ENCODE measurements at places on chromosomes 7 and 10.
A peak's percentile ranks its signal among the peaks of the same experiment; 100 is the strongest.

DNA sequence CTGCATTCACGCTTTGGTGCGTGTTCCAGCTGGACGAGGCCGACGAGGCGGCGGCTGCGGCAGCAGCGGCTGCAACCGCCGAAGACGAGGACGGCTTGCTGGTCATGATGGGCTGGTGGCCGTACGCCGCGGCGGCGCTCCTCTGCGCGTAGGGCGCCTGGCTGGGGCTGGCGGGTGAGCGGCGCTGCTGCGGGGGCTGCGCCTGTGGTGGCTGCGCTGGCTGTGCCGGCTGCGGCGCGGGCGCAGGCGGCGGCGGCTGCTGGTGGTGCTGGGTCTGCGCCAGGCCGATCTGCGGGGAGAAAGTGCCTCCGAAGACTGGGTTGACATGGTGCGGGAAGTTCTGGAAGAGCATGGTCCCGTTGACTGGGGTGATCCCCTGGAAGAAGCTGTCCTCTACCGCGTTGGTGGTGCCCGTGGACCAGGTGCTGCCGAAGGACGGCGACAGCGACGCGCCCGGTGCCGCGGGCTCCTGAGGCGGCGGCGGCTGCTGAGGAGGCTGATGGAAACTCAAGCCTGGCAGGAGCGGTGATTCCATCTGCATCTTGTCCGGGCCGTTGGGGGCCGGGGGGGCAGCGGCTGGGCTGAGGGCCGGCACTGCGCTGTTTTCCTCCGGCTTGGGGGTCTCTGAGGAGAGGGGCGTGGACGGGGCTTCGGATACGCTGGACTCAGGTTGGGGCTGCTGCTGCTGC, 51.1 kb downstream of the CPEB3 start:
- peak; percentile 29 for DNase-seq

GRCh38 chr7:29627631-29628030, 64.0 kb downstream of the PRR15 start:
- DNase-seq, result no peak

GRCh38 chr10:58609532-58610150, 97.0 kb downstream of the BICC1 start:
- DNase-seq, result no peak

GRCh38 chr10:102431452-102432124, 786 bp downstream of the CUEDC2 start:
- DNase-seq, result peak; percentile 73

DNA sequence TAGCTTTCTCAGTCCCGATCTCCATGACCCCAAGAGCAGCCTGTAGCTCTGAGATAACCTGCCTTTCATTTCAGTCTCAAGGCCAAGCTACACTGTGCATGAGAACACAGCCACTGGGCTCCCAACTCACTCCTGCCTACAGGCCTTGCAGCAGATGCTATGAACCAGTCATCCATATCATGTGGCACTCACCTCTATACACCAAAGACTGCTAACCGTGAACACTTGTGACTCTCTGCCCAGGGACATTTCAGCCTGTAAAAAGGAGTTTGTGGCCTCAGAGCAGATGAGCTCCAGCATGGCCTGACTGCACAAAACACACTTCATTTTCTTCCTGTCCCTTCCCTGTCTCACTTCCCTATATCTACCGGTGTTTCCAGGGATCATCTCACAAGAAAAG, 56.9 kb upstream of the NPY start:
- DNase-seq, result no peak

DNA sequence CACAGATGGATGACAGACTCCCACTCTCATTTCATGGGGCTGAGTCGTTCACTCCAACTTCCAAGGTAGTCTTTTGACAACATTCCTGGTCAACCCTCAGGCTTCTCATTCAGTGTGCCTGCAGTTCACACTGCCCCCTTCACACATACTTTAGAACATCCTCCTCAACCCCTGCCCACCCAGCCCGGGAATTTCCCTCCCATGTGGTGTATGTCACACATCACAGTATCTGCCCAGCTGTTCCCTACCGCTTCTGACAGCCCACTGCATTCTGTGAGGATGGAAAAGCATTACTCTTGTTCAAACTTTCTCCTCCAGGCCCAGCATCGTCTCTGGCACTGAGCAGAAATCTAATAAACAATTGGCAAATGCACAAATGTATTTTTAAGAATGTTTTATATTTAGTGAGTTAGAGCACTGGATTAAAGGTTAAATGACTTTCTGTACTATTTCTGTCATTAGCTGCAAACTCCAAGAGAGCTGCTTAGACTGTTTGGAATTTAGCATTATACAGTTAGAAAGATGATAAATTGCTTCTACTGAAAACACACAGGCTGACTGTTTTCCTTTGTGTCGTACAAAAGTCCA, 110.4 kb downstream of the SFMBT2 start:
- DNase-seq, result no peak

DNA sequence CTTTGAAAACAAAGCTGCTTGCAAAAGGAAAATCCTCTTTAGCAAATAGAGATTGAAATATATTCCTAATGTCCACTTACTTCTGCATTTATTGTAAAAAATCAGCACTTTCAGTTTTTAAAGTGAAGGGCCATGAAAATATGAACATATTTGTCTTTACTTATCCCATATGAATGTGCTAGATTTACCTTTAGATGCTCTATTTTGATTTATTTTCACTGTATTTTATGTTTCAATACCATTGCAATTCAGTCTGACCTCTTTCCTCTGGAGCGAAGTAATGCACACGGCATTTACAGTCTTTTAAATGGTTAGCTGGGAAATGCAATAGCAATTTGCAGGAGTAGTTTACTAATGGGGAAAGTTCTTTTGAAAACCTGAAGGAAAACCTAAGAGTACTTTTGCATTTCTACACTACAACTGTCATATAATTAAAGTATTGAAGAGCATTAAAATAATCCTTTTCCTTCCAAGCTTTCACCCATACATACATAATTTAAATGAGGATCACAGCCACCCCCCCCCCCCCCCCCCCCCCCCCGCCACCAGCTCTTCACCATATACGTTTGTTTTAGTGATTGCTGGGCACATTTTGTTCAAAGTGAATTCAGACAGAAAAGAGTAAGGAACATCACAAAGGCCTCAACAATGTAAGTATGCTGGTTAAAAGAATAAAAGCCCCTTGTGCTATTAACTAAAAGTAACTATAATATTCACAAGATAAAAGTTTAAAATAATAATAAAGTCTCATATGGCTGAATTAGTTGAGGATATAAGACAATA, 3.5 kb downstream of the SKIDA1 start:
- no peak for DNase-seq

DNA sequence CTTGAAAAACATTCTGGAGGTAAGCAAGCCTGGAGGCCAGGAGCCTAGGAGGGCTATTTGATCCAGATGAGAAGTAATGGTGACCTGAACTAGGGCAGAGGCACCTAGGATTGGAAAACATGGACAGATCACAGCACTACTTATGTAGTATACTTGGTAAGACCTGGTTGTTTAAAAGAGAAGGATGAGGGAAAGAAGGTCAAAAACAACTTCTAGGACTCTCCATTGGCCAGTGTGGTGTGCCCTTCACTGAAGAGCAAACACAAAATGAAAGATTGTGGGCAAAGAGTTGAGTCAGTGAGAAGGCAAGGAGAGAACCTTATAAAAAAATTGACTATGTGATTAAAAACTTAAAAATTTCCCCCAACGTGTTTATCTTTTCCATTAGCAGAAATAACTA, 14.3 kb downstream of the ANKRD1 start:
- DNase-seq, result no peak

GRCh38 chr7:155998766-155999630, 186.7 kb upstream of the SHH start:
- no peak for DNase-seq

DNA sequence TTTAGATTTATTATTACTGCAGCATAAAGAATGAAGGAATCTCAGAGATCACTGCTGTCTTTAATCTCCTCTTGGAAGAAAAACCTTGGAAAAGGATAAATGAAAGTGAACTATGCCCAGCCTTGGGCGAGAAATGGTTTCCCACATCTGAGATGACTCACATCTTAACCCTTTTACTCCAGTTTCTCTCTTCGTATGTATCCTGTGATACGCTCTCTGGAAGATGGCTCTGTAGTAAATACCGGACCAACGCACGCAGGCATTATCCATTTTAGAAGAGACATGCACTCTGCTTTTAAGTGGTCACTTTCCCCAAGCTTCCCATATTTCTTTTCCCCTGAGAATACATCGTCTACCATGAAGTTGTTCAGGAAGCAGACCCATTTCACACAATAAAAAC, 207.3 kb upstream of the BMPER start:
- no peak for DNase-seq

- peak; percentile 89 for DNase-seq
Measured at GRCh38 chr10:101693651-101693977, 1.4 kb downstream of the FBXW4 start.

DNA sequence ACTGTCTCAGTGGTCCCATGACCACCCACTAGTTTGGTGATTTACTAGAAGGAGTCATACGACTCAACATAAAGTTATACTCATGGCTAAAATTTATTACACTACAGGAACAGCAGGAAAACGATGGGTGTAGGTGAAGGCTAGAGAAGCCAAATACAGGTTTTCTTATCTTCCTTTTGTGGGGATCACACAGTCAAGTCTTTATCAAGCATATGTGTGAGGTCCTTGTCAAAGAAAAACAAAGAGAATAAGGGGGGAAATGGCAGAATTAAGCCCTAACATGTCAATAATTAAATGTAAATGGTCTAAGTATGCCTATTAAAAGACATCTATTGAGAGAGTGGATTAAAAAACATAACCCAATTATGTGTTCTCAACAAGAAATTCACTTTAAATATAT, 47.8 kb upstream of the UBN2 start:
- no peak for DNase-seq

- peak; percentile 50 for DNase-seq
Measured at GRCh38 chr7:142451296-142451695, 193.4 kb upstream of the PRSS58 start.

DNA sequence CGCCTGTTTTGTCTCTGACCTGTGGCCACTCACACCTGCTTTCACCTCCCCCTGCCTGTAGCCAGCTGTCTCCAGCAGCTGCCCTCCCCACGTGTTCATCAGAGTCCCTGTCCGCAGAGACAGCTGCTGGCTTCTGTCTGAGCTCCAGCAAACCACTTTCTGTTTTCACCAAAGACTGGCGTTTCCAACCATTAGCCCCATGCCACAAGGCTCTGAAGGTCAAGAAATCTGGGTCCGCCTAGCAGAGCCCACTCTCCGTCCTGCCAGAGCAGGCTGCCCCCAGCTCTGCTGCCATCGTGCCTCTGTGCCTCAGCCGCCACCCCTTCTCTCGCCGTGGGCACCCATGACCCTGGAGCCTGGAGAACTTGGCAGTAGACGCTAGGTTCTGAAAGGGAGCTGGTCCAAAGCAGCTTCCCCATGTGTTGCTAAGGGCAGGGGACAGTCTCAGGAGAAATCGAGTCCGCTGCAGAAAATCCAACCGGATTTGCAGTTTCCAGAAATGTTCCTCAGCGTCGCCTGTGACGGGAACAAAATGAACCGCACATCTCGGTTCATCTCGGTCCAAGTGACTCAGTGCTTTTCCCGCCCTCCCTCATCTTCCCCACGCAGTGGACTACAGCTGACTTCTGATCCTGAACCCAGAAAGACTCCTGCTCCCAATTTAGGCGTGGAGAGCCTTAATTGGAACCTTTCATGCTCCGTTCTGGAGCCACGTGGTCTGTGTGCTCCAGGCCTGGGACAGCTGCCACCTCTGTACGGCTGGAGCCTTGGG, 28.0 kb downstream of the TMEM120A start:
- no peak for DNase-seq

DNA sequence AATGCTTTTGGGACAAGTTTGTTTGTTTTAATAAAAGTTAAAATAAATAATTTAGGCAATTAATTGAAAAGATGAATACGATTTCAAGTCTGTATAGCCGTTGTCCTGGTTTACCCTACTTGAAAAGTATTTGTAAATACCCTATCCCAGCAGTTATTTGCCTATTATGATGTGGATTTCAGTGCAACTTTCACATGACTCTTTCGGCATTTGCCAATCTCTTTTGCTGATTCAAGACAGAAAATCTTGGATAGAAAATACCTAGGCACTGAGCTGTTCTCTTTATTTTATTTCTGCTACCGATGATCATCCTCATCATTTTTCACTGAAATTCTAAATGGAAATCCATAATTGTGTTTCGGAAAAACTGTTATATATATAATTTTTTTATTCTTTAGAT, 125.9 kb upstream of the FZD8 start:
- DNase-seq, result no peak

DNA sequence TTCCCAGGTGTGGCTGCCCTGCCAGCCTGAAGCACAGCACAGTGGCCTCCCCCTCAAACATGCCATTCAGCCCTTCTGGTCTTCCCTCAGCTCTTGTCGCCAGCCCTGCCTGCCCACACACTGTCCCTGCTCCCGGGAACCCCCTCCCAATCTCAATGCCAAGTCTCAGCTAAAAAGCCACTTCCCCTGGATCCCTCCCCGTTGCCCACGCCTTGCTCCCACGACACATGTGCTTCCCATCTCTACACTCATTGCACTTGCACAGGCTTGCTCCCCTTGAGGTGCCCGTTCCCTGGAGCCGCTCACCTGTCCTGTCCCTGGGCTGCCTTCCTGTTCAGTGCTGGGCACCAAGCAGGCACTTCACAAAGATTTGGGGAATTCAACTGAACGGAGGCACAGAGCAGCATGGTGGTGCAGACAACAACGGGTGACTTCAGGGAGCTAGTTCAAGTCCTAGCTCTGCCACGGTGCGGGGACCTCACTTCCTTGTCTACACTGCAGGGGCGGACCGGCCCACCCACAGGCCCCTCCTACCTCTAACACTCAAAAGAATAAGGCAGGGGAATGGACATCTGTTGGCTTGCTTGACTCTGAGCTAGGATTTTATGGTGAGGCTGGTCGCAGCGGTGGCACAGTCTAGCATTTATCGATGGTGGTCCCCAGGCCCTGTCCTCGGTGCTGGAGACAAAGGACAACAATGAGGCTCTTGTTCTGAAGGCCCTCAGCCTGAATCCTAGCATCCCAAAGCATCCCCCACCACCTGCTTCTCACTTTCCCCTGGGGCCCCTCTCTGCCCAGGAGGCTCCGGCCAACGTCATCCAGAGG, 18.4 kb downstream of the RGS10 start:
- DNase-seq, result no peak

DNA sequence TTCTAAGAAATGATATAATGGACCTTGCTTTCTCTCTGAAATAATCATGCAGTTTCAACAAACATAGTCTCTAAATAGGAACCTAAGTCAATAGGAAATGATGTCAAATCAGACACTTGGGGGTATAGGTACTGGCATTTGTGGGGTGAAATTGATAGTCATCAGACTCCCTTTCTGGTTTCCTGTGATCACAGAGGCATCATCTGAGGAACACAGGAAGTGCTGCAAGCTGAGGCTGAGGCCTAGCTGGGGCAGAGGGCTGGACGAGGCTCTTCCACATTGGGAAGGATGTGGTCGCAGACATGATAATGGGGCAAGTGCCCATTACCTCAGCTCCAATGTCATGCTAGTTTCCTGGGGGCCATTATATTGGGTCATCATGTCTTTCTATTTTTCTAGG, 33.5 kb upstream of the TARP start:
- DNase-seq, result peak; percentile 95

All from Kasumi-1 (cell line).